ENCODE measurements at places on chromosomes 12 and 14.

- no peak for DNase-seq
These were observed 2.4 kb downstream of the FOS start for GRCh38 chr14:75280831-75281653.

- no peak for DNase-seq
These were observed 2.4 kb downstream of the E2F7 start for GRCh38 chr12:77062846-77063461.

DNA sequence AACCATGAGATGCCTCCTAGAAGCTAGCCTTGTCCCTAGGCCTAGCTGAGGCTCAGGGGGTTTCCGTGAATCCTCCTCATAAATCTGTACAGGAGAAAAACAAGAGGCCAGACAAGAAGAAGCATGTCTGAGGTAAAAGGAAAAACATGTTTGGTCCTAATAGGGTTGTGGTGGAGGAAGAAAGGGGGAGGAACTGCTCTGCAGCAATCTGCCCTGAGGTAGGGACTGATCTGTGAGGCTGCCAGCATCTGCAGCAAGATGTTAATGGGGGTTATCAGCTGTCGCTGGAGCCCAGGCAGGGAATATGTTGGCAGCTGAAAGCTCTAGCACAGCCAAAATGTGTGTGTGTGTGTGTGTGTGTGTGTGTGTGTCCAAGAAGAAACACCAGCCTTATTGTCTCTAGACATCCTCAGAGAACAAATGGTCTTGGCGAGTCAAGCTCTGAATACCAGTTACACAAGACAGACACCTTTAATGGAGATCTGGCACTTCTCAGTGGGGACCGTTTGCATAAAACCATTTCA lies 218.5 kb downstream of the NUAK1 start:
- DNase-seq, result no peak

DNA sequence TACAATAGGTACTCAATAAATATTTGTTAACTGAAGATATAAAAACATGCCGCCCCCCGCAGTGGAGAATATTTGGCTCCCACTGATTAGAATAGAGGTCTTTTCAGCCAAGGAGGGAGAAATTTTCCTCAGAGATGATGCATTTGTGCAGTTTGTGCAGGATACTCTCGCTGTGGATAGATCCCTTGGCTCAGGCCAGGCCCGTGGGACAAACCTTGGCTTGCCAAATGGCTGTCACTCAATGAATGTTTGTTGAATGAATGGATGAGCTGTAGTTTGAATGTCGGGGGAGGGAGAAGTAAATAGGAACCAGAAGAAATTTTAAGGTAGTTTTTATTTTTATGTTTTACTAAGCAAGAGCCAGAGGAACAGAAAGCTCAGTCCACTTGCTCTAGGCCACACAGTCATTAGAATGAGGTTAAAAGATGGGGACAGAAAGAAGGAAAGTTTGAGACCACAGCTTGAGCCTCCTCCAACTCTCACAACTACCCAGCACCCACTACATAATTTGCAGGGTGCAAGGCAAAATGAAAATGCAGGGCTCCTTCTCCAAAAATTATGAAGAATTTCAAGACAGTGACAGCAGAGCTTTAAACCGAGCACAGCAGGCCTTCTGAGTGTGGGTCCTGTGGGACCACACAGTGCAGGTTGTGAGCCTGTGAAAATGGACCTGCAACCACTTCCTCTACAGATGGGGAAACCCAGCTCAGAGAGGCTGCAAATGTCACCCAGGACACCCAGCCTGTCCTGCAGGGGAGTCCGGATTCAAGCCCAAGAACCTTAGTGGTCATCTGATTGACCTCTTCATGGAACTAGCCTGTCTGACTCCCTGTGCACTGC lies 51.4 kb downstream of the WSCD2 start:
- DNase-seq, result no peak

DNA sequence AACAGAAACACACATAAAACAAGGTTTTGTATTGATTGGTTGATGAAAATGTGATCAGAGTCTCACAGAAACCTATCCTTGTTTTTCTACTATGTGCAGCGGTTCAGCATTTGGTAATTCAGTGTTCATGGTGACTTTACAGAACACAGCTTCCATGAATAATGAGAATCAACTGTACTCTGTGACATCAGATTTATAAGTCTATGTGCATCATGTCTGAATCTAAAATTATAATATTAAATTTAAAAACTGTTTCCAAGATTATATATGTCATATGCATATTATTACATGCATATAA lies 104.3 kb downstream of the SLC16A7 start:
- no peak for DNase-seq

DNA sequence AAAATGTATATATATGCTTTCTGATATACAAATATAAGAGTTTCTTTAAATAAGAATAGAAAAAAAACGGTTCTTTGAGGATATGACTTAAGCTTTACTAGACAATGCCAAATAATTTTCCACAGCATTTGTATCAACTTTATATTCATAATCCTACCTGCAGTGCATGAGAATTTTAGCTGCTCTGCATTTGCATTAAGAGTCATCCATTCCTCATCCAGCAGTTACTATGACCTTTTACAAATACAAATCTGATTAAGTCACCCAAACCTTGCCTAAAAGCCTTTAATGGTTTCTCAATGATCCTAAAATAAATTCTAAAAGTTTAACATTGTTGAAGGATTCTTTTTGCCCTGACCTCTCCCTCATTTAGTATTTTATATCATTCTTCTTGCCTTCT lies 116.5 kb downstream of the MGAT4C start:
- DNase-seq, result no peak

DNA sequence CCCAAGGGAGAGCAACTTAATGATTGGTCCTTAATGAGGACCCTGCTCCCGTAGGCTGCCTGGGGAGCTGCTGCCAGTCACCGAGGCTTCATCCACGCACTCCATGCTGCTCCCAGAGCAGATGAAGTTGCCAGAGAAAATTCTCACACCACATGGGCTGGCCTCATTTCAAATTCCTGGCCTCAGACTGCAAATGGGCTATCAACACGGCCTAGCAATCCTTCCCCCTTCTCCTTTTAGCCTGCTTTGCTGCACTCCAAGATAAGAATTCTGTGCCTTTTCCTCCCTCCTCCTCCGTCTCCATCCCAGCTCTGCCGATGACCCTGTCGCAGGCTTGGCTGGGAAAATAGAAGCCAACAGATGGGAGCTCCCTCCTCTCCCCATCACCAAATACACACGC lies 10.8 kb upstream of the DGLUCY start:
- DNase-seq, result no peak

- DNase-seq, result no peak
These were observed 326.8 kb downstream of the PDZRN4 start for GRCh38 chr12:41514907-41515306.

DNA sequence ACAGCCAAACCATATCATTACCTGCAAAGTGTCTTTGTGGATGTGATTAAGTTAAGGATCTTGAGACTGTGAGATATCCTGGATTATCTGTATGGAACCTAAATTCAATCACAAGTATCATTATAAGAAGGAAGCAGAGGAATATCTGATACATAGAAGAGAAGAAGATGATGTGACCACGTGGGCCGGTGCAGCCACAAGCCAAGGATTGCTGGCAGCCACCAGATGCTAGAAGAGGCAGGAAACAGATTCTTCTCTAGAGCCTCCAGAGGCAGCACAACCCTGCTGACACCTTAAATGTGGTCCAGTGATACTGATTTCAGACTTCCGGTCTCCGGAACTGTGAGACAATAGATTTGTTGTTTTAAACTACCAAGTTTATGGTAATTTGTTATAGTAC lies 6.1 kb upstream of the IFI27L2 start:
- no peak for DNase-seq

DNA sequence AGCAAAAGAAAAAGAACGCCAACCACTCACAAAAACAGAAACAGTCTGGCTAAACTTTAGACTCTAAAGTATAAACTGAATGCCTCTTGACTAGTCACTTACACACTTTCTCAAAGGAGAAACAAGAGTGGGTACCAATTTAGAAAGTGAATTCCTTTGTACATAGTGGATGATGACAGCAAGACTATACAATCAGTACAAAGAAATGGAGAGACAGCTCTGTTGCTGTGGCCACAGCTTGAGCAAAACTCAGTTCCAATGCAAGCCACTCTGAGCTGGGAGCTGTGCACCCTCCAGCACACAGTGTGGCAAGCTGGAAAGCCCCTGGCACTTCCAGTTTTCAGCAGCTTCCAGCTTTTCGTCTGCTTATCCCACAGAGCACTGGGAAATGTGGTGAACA lies 21.7 kb downstream of the NT5DC3 start:
- no peak for DNase-seq

GRCh38 chr12:132380641-132381040 lies 51.3 kb upstream of the GALNT9 start:
- DNase-seq, result no peak

DNA sequence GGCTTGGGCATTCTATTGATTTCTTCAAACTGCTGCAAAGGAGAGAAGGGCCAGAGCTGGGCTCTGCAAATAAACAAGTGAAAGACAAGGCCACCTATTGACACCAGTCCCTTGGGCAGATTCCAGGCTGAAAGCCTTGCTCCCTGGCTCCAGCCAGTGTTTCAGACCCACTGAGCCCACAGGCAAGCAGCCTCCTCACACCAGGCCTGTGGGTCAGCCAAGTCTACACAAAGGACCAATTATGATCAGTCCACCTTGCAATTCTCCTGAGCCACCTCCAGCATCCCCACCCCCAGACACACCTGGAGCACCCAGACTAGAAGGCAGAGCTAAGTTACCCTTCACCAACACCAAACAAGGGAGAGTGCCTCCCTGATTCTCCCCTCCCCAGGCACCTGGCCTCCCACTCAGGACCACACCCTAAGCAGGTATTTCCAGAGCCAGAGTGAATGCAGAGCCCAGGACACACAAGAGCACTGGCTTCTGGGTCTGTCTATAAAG lies 13.8 kb downstream of the ACTN1 start:
- no peak for DNase-seq

GRCh38 chr12:119808441-119808840 lies 68.7 kb downstream of the CIT start:
- no peak for DNase-seq

- DNase-seq, result no peak
These were observed 6.8 kb downstream of the OR11G2 start for GRCh38 chr14:20197459-20197858.

DNA sequence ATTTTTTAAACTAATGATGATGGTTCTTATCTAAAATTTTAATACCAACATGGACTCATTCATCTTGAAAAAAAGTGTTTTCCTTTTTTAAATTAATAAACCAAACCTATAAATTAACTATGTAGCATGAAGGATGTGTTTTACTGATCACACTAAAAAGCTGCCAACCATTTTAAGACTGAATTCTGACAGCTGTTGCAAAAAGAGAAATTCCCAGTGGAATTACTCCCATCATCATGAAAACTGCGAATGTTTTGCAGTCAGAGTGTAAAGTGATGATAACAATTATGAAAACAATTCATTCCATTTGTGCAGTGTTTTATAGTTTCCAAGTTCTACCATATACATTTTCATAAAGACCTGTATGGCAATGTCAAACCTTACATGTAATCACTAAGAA lies 232.8 kb downstream of the SLC2A13 start:
- DNase-seq, result no peak

- no peak for DNase-seq
These were observed 10.4 kb downstream of the SLC7A8 start for GRCh38 chr14:23173031-23173430.

GRCh38 chr14:97328743-97329142 lies 531.6 kb downstream of the VRK1 start:
- DNase-seq, result no peak

DNA sequence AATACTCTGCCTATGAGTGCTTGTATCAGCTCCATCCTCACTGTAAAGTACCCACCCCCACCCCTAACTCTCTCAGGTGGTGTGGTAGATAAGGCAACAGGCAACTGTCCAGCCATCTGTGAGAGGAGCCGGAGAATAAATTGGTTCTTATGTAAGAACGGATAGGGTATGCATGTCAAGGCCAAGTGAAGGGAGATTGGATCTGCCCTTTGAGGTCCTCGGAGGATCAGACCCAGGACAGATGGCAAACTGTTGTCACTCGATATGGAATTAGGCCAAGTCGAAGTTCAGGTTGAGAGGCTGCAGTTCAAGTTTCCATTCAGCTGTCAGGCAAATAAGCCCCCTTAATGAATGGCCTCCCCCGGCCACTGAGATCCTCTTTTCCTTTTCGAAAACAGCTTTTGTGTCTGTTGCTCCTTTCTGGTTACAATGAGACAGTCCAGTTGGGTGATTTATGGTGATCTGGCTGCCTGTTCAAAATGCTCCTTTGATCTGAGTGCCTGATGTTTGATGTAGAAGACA lies 120.3 kb downstream of the VRK1 start:
- peak; percentile 58 for DNase-seq

- no peak for DNase-seq
These were observed 1.4 kb downstream of the GUCY2C start for GRCh38 chr12:14694970-14695369.

GRCh38 chr12:45816652-45817051 lies 87.1 kb downstream of the ARID2 start:
- DNase-seq, result no peak
